NCI-H2029 treated with DMSO at 0.1 percent for 48 hours (cell line): ENCODE measurements at places on chromosomes 5 and 9.
A peak's percentile ranks its signal among the peaks of the same experiment; 100 is the strongest.

- DNase-seq = no peak
Measured at GRCh38 chr5:83368319-83368718, 103.2 kb upstream of the VCAN start.

- no peak for DNase-seq
Measured at GRCh38 chr5:2529371-2530092, 221.9 kb downstream of the IRX2 start.

DNA sequence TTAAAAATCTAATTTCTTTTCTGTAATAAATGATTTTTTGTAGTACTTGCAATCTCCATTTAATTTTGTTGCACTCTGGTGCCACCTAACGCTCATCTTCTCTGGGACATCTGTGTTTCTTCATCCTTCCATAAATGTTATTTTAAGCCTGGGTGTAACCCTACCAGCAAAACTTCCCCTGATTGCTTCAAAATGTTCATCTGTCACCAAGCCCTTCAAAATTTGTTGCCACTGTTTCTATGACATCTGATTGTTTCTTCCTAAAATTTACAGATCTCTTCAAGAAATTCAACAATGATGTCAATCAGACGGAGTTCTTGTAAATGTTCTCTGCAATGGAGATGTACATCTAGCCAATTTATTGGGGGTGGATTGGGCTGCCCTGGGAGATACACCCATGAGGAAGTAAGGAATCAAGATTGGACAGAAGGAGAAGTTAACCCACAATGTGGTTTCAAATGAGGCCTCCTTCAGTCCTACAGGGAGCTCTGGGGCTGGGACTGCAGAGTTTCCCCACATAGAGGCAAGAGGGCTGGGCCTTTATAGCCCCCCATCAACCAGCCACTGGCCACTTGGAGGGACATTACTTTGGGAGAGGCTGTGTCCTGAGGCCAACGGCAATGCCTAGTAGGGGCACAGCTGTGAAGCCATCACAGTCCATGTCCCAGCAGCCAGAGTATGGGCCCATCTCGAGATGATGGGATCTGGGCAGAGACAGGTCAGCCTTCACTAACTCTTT is 23.3 kb downstream of the MCTP1 start:
- peak; percentile 5 for DNase-seq

GRCh38 chr9:1879501-1879900 is 135.6 kb upstream of the SMARCA2 start:
- no peak for DNase-seq

DNA sequence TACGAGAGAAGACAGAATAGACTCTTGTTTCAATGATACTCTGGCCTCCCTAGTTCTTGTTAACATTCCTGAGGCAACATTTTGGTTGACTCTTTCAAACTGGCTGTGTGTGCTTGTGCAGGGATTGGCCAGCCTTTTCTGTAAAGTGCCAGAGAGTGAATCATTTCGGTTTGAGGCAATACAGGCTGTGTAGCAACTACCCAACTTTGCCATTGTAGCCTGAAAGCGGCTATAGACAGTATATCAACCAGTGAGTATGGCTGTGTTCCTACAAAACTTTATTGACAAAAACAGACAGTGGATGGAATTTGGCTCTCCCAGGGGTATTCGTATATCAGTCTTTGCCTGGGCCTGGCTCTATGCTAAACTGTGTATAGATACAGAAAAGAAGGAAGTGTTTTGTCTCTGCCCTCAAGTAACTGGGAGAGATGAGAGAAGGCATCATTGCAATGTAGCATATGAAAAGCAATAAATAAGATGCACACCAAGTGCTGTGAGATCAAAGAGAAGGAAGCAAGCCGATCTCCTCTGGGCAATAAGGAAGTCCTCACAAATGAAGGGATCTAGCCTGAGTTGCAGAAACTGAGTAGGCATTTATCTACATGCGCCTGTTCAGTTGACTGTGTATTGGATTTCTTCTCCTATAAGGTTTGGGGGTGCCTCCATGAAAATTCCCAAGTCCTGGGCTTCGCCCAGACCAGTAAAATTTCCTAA is 568.0 kb upstream of the KLF4 start:
- no peak for DNase-seq

GRCh38 chr5:137395011-137395755 is 103.9 kb downstream of the SPOCK1 start:
- DNase-seq = no peak

- no peak for DNase-seq
Measured at GRCh38 chr5:152309926-152310450, 95.1 kb downstream of the NMUR2 start.
